Renal pelvis (tissue), 12 donors: ENCODE measurements at places on chromosomes 6 and 20. TPM values are rescaled to one million over a fixed set of nuclear protein-coding genes. Genes with fewer than 3 reads are reported as not detected.

GRCh38 chr6:13302291-13302690 is 26.0 kb downstream of the TBC1D7 start:
- DNase-seq, result no peak

DNA sequence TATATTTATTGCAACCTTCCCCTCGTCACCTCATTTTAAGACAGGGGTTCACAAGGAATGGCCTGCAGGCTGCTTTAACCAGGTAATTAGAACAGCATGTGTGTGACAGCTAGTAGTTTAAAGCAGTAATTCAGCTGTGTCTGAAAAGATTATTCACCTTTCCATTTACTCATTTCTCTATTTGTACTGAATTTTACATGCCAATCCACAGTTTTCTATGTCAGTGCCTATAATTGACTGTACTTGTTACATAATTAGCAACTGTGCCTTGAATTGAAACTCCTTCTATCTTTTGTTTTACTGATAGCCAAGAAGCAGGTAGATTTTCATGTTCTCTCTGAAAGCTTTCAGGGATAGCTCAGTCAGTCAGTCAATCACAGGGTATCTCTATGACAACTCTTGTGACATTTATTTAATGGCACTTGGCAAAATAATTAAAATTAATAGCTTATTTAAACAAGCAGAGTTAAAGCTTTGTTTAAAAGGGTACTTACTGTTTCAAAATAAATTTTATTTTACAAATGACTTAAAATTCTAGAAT is 214.0 kb downstream of the ZFAND3 start:
- DNase-seq, result no peak

GRCh38 chr6:167706313-167707109 is 120.2 kb upstream of the AFDN start:
- DNase-seq, result no peak

- no peak for DNase-seq
Observed at GRCh38 chr6:108287373-108287772, 7.5 kb upstream of the AFG1L start.

GRCh38 chr6:148175550-148176188 is 167.0 kb upstream of the SASH1 start:
- DNase-seq, result no peak

GRCh38 chr20:49851991-49852390 is 39.4 kb downstream of the SLC9A8 start:
- no peak for DNase-seq

GRCh38 chr20:5643936-5644335 is 106.3 kb upstream of the SHLD1 start:
- no peak for DNase-seq

ERGIC3 gene
- 369 TPM for polyA plus RNA-seq

TFAP2B gene
- 12.2 TPM for polyA plus RNA-seq

- no peak for DNase-seq
Observed at GRCh38 chr6:169935861-169936260, 184.4 kb downstream of the ERMARD start.

PNPLA1 gene
- polyA plus RNA-seq, result 3.0 TPM
